Memory B cell (primary cell): ENCODE measurements at places on chromosomes 12 and 14.

GRCh38 chr12:63989301-63989845 lies 144.9 kb downstream of the SRGAP1 start:
- DNase-seq: no peak

DNA sequence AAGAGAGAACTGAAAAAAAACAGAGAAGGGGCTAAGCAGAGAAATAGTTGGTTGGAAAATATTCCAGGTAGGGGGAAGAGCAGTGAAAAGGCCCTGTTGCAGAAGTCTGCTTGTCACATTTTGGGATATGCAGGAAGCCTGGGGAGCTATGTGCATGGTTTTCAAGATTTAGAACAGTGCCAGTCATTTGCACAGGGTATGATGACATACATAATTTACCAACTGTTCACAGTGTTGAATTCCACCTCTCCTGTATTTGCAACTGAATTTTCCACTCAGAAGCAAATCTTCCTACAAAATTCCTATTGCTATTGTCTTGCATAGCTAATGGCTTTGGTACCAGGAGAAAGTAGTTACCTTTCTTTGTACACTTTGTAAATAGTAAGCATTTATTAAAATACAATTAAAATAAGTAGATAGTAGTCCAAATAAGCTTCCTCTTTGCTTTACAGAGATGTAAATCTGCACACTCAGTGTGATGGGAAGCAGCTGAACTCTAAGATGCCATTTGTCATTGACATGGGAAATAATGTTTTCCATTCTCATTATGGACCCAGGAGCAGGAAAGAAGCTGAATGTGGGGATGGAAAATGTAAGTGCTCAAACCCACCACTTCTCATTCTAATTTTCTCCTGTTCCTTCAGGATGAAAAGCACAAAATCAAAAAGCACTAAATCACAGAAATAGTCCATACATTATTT lies 177.4 kb downstream of the BTG1 start:
- DNase-seq: no peak

DNA sequence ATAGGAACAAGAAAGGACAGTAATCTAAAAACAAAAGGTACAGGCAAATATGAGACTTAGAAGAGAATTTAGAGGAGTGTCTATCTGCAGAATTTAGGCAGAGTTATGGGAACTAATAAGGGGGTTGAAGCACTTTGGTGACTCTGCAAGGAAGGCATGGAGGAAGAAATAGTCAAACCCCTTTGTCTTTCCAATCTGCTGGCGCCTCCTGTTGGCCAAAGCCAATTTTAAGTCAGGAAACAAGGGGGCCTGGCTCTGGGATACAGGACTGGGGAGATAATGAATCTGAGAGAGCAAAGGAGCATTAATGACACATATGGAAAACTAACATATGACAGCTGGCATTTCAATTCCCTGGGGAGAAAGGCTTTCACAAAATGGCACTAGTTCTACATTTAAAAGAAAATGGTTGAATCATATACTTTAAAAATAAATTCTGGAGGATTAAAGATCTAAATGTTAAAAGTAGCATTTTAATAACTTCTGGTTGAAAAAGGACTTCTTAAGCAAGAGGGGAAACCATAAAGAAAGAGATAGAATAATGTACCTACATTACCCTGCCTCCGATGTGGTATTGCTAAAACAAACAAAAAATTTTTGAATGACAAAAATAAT lies 48.5 kb upstream of the CSRP2 start:
- no peak for DNase-seq

DNA sequence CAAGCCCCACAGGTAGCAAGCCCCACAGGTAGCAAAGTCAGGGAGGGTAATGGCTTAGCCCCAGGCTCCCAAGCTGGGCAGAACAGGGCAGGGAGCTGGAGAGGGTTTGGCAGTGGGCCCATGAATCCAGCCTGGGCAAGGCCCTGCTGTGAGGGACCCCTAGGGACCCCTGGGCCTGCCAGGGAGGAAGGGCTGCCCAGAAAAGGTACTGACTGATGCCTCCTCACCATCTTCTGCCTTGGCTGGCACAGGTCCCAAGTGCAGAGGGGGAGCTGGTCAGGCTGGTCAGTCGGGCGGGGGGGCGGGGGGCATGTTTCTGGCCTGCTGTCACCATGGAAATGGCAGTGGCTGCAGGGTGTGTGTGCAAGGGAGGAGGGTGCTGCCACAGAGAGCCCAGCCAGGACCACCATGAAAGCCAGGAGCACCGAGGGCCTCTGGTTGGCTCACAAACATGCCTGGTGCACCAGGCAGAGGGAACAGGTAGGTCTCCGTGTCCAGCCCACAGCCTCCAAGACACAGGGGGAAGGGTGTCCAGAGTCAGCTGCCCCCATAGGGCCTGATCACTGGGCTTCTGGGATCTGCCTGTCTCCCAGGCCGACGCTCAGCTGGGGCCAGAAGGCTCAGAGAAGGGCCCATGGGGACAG lies 1.5 kb upstream of the CRIP2 start:
- DNase-seq: no peak

DNA sequence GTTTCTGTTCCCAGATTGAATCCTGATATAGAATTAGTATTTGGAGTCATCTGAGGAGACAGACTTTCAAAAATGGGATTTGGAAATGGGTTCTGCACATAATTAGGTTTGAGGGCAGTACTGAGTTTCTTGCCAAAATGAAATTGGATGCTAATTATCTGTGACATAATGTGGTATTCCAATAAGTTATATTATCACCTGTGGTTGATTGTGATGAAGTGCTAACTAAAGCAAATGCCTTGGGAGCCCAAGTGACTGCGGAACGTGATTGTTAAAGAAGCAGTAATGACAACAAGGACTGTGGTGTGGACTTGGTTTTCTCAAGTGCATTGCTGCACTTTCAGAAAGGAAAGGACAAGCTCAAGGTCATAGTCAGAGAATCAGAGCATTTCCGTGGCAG lies 337.0 kb downstream of the IPO8 start:
- no peak for DNase-seq

DNA sequence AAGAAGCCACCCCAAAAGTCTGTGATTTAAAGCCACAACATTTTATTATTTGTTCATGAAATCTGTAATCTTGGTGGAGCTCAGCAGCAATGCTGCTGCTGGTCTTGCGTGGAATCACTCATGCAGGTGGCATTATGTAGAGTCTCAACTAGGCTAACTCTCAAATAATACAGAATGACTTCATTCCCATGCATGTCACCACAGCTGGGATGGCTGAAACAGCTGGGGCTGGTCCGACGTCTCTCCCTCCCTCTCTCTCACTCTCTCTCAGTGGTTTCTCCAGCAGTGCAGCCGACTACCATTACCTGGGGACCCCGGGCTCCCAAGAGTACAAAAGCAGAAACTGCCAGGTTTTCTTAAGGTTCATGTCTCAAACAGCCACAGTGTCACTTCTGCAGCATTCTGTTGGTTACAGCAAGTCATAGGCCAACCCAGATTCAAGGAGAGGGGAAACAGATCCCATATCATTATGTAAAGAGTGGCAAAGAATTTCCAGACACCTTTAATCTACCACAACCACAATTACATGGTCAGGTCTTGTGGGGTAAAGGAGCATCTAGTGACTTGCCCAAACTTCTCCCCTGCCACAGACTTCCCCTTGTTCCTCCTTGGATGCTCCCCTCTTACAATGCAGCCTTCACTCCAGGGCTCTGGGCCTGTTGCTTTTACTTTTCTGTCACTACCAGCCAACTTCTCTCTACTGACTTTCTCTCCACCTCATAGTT lies 192.0 kb upstream of the HMGA2 start:
- no peak for DNase-seq

DNA sequence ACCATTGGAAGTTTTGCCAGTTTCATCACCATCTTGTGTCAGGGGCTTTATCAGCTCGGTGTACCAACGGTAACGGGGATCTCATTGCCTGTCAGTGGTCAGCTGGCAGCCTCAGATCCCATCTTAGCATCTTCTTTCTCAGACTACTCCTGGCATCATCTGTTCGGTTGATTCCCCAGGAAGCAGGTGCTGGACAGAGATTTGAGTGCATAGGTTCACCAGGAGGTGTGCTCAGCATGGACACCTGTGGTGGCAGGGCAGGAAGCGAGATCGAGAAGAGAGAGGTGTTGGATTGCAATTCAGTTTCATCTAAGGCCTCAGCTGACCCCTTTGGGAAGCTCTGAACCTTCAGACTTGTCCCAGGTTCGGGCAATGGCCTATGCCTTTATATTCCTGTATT lies 76.0 kb downstream of the C12orf75 start:
- no peak for DNase-seq

DNA sequence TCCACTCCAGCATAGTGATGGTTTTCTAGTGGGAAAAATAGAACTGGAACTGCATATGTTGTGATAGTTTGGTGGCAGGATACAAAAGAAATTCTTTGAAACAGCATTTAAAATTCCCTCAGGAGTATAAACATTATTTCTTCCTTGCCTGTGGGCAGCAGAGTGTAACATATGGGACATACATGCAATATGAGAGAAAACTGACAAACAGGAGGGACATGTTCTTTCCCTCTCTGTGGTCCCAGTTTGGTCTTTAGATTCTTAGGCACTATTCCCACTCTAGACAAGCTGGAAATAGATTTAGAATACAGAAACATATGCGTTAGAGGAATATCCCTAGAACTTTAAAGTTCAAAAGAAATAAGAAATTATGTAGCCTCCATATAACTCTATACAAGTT lies 68.0 kb downstream of the MGAT4C start:
- DNase-seq: no peak

GRCh38 chr14:78383060-78383459 lies 212.9 kb downstream of the NRXN3 start:
- no peak for DNase-seq

DNA sequence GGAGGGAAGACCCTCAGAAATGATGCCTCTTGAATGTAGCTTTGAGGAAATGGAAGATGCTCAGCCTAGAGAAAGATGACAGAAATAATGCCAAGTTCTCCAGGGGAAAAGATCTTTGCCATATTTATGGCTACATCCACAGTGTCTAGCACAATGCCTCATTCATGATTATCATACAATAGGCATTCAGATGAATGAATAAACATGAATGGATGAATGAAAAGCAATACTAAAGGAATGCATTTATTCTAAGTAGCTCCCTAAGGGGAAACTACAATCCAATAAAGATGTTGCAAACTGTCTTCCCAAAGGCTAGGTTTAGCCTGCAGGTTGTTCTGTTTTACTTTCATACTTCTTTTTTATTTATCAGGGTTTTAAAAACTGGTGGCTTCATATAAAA lies 12.0 kb downstream of the TMTC1 start:
- DNase-seq: no peak

- DNase-seq: no peak
Measured at GRCh38 chr14:25552826-25553225, 502.9 kb upstream of the STXBP6 start.

DNA sequence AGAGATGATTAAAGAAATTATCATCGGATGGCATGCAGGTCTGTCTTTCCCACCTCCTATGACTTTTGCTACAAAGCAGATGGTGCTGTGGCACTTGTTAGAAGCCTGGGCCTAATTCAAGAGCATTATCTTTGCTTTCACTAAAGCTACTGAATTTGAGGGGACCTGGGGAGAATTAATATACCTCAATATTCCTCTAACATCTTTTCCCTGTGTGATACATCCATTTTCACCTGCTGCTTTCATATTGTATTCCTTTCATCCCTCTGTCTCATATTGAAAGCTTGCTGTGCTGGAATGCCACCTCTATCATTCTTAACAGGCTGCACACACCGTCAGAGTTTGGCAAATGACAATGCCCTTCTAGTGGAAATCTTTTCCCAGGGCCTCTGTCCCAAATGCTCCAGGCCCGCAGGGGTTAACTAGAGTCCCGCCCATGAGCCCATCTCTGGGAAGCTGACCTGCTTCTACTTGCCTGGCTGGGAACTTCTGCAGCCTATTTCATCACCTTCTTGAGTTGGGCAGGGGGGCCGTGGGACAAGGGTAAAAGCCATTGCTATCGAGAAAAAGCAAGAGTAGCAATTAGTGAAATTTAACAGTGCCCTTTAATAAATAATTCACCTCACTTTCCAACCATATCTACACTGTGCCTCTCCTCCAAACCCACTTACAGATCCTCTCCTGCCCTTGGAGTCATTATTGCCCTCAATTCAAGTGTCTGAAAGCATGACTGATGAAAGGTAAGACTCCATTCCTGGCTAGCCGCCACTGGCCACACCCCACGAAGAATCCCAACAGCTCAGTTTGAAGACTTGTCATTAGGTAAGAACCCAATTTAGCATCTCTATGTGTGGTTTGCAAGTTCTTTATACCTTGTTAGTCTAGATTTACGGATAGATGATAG lies 126.7 kb upstream of the BTG1 start:
- DNase-seq: no peak

DNA sequence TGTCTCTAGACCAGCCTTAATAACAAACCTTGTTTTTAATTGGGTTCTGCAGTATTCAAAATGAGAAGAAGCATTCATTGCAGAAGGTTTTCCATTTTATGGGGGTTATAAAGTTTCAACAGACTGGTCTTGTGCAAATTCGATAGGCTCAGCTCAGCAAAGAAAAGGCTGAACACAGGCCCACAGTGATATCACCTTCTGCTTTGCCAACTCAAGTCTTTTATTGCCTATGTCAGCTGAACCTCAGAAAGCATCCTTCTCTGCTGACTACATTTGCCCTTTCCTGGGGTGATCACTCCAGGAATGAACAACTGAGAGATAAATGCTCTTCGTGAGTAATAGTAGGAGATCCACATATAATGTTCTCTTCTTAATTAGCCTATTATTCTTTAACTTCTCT lies 134.5 kb upstream of the CCDC175 start:
- no peak for DNase-seq
